ENCODE measurements at places on chromosomes 4 and X.

DNA sequence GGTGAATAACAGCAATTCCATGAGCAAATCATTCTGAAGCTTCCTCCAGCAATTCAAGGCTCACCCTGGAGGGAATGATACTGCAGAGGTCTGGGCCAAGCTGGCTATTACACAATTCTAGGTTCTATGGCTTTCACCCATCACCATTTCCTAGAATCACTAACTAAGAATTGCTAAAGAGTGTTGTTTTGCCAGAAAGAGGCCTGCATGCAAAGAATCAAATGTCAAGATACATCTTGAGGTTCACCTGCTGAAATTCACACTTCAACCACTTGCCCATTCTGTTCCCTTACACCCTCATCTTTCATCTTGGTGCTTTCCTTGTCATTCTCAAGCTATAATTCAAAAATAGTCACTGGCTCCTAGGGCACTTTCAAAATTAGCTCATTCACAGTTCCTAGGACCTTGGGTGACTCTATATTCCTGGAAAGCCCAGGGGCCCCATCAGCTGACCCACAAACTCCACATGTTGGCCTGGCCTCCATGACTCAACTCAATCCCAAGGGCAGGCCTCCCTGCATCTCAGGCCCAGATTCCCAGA lies 7.0 kb downstream of the APBB2 start:
- no peak for DNase-seq

GRCh38 chr4:10172278-10172921 lies 55.8 kb upstream of the WDR1 start:
- no peak for DNase-seq

- DNase-seq: no peak
Observed at GRCh38 chrX:53223955-53224859, 800 bp downstream of the KDM5C start.

- no peak for DNase-seq
Observed at GRCh38 chr4:8192748-8193738, 6.0 kb upstream of the SH3TC1 start.

GRCh38 chr4:94251094-94251493 lies 43.4 kb downstream of the SMARCAD1 start:
- no peak for DNase-seq

GRCh38 chr4:151471728-151472127 lies 62.8 kb downstream of the FHIP1A start:
- DNase-seq: no peak

GRCh38 chr4:169416997-169417396 lies 146.2 kb upstream of the SH3RF1 start:
- no peak for DNase-seq

- DNase-seq: no peak
Observed at GRCh38 chr4:3243136-3243780, 5.7 kb upstream of the MSANTD1 start.
